Stimulated activated CD4-positive, alpha-beta T cell treated with anti-CD3 and anti-CD28 coated beads, TNF-alpha, amount 100 ng/mL, for 24 hours (primary cell): ENCODE measurements at places on chromosomes 7 and 10.

GRCh38 chr10:96457341-96457740 lies 56.4 kb downstream of the TLL2 start:
- no peak for DNase-seq

DNA sequence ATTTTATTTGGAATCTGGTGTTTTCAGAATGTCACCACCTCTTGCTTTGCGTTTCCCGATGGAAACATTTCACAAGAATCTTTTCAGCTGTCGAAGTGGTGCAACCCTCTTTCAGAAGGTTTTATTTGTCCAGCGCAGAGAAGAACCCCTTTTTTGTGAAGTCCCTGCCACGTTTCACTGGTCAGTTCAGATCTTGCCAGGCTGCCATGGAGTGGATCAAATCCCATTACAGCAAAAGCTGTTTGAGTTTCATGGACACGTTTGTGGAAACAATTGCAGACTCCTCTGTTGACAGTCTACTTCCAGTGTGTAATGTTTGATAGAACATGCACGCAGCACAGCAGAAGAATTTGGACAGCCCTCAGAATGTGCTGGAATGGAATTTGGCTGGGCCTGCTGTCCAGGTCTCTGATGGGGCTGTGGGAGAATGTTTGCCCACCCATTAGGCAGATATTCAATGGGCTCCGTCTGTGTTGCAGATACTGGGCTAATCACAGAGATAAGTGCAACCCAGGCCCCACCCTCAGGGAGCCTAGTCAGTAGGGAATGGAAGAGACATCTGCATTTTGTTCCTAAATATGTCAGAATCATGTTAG lies 143.2 kb downstream of the GRK5 start:
- DNase-seq: no peak

DNA sequence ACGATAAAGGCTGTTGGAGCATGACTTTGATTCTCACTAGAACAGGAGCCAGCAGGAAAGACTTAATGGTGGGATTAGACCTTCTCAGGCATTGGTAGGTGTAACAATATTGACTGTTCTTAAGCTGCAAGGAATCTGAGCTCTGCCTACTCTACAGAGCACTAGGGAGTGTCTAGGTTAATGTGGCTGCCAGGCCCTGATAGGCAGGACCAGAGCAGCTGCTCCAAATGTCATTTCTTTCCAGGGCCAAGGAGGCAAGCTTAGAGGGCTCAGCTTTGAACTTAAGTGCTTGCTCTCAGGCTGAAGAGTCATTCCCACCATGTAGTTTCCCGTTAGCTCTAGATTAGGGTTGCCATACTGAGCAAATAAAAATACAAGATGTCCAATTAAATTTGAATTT lies 96.8 kb downstream of the RAB18 start:
- DNase-seq: no peak

- DNase-seq: no peak
These were observed 1038.7 kb downstream of the SORCS3 start for GRCh38 chr10:105679781-105680180.

DNA sequence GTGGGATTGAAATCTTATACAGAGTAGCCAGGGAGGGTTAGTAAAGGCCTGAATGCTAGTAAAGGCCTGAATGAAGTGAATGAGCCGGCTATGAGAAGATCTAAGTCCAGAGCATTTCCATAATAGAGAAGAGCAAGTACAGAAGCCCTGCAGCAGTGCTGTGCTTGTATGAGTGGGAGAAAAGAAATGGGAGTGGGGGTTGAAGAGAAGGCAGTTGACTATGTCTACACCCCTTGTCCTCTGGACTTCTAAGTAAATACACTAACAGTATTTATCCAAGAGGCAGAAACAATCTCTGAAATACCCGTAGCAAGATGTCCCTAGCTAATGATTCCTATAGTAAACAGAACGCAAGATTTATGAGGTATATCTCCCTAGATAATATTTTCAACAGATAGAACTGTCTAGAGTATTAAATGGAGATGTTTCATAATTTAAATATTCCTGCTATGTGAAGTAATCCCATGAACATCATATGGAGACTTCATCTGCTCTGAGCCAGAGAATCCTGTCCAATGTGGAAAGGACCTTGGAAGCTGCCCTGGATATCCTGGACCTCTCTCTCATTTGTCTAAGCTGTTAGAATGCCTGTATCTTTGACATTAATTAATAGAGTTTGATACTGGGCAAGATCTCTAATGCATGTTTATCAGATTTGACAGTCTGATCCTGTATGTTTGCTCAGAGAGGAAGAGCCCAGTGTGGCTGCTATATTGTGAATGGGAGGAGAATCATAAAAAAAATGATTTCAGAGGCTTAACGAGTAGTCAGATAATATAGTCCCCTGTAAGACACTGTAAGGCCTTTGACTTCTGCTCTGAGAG lies 171.6 kb downstream of the LRRN3 start:
- no peak for DNase-seq

DNA sequence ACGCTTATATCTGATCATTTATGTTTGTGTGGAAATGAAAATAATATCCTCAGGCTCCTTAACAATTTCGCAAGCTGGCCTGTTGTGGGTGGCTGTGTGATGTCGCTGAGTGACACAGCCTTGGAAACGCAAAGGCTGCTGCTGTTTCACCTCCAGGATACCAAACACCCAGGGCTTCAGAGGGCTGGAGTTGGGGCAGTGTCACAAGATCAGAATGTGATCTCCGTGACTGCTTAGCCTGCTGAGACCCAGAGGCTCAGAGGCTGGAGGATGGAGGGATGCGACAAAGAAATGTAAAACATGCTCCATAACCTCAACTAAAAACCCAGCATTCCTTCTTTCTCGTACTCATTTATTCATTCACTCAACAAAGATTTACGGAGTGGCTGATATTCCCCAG lies 37.2 kb upstream of the BMPER start:
- DNase-seq: no peak

GRCh38 chr7:1985042-1985441 lies 247.7 kb downstream of the MAD1L1 start:
- DNase-seq: no peak

DNA sequence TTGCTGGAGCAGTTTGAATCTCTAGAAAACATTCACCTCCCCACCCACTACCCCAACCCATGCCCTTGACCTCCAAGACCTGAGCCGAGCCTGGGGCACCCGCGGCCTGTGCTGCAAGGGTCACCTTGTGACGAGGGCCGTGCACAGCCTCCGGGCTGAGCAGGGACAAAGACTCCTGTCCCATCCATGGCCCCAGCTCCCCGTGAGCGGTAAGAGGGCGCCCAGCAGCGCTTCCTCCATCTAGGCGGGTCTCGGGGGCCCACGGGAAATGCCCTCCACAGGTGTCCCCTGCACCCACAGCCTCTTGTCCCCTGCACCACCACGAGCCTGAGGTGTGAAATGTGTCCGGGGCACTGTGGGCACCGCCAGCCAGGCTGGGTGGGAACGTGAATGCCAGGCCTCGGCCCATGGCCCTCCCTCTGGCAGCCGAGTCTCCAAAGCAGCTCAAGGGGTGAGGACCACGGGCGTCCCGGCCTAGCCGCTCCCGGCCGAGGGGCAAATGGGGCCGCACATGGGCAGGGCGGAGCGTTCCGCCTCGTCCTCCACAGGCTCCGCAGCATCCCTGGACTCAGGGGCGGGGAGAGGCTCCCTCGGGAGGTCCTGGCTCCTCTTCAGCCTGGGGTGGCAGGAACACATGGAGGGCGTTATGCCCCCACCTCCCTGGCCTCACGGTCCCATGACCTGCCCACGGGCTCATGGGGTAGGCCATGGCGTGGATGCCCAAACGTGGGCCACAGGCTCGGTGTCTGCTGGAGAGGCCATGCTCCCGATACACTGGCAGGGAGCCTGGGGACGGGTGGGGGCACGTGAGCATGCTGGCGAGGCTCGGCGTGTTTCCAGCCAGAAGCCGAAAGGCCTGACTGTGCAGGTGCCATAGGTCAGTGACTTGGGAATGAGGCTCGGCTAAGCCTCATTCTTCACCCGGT lies 21.1 kb downstream of the DPYSL4 start:
- DNase-seq: no peak

- DNase-seq: no peak
These were observed 50.5 kb downstream of the RALA start for GRCh38 chr7:39673868-39674267.

DNA sequence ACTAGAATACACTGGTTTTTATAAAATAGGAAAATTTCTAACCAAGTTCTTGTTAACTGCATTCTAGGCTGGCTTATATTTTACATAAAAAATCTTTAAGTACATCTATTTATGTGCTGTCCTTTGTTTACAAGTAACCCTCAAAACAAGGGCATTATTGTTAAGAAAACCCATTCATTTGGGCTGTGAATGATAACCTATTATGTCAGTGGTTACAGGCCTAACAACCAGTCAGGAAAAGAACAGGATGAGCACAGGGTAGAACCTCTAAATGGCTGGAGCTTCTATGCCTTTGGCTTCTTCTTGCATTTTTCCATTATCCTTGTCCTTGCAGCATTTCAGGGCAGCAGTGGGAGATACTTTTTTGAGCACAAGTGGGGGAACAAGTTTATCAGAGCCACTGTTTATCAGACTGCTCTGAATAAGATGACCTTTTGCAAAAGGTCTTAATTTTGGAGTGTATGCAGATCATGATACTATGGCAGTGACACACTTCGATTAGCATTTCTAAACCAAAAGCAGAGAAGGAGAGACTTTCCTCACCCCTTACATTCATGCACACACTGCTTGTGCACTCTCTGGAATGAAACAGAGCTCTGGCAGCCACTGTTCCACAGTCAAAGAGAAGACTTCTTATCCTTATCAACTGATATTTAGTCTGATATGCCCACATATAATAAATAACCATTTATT lies 10.9 kb downstream of the GPR37 start:
- DNase-seq: no peak

DNA sequence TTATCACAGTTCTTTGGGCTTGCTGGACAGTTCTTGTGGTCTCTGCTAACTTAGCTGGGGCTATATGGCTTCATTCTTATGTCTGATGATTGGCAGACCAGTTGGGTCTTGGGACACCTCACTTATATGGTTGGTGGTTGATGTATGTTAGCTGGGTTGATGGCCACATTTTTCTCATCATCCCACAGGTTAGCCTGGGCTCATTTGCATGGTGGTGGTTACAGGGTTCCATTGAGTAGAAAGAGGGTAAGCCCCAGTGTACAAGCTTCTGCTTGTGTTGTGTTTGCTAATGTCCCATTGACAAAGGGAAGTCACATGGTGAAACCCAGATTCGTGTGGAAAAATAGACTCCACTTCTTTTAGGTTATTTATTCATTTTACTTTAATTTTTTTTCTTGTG lies 40.6 kb downstream of the TMEM60 start:
- no peak for DNase-seq

DNA sequence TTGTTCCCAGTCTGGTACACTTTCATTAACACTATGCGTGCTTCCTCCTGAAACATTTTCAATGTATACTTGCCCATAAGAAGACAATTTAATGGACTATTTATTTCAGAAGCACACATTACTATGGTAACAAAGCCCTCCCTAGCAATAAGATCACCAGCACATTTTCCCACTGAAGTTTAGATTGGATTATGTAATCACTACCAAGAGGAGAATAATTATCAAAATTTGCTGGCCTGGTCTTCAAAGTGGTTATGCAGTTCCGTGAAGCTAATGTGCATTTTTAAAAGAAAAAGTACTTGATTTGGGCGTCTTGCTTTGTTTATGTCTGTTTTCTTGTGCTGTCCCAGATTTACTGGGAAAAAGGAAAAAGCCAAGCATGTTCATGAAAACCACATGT lies 61.9 kb downstream of the AP3M1 start:
- no peak for DNase-seq

DNA sequence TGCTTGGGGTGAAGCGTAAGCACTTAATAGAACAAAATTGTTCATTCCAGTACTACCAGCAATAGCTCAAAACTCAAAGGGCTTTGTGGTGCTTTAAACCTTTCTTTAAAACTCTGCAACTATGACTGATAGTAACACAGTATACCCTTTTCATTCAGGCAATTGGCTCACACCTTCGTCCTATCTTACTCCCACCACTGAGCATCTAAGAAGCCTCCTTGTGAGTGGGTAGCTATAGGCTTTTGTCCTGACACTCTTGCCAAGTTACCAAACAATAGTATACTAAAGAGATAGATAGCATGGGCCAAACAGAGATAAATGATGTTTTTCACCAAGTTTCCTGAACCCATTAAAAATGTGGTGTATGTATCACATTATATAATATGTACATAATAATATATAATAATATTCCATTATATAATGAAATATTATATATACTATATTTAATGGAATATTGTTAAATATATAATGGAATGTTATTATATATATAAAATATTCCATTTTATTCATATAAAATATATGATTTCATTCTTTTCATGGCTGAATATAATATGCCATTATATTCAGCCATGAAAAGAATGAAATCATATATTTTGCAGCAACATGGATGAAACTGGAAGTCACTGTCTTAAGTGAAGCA lies 96.2 kb downstream of the TES start:
- DNase-seq: no peak

DNA sequence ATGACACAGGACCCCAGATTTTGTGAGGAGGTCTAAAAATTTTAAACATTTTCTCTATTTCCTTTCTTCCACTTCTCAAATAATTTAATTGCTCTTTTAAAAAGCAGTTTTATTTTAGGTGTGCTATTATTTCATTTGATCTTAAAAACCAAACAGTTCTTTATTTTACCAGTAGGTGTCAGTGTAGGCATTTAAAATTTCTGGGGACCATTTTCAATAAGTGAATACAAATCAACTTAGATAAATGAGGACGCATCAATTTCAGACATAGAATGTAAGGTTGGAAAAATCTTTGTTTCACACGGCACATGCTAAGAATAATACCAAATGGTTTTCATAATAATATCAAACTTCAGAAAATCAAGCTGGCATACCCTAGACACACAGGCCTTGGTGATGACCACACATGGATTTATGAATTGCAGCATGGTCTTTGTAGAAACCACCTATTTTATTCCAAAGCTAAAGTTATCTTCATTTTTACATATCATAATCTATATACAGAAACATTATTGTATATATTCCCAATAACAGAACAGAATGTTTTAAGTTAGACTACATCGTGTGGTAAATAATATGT lies 127.6 kb upstream of the SLC26A5 start:
- no peak for DNase-seq

DNA sequence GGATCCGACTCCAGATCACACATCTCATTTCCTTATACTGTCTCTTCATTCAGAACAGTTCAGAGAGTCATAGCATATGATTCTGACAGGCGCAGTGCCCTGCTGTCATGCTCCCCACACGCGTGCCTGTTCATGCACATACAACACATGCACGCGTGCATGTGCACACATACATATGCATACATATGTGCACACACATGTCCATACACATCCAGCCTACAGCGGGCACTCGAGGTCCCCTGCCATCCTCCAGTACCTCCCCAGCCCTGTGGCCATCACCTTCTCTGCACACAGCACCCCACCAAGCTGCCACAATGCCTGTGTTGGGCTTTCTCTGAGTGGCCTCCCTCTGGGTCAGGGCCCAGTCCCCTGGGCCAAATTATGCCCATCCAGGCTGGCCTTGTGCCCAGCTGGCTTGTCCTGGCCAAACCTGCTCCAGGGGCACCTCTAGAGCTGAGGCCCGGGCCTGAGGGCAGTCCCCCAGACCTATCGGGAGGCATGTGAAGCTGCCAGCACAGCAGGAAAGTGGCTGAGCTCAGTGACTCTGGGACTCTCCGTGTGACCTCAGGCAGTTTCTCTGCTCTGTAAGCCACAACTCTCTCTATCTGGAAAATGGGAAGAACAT lies 49.4 kb upstream of the RET start:
- no peak for DNase-seq

- DNase-seq: no peak
These were observed 18.5 kb upstream of the TAS2R40 start for GRCh38 chr7:143203386-143203785.

GRCh38 chr7:66505531-66506451 lies 122.9 kb upstream of the KCTD7 start:
- DNase-seq: no peak
